Stimulated activated CD4-positive, alpha-beta T cell treated with anti-CD3 and anti-CD28 coated beads, Interleukin-1b, Interleukin-23, amount 100 ng/mL, for 4 hours (primary cell): ENCODE measurements at places on chromosomes 4 and X.

GRCh38 chr4:3485011-3485791 lies 22.1 kb downstream of the DOK7 start:
- DNase-seq = no peak

- DNase-seq = no peak
Measured at GRCh38 chrX:126785539-126785938, 34.0 kb upstream of the PRR32 start.

GRCh38 chr4:173014113-173014558 lies 154.5 kb upstream of the GALNT7 start:
- DNase-seq = no peak

- no peak for DNase-seq
Measured at GRCh38 chr4:121324331-121324730, 56.5 kb downstream of the QRFPR start.

DNA sequence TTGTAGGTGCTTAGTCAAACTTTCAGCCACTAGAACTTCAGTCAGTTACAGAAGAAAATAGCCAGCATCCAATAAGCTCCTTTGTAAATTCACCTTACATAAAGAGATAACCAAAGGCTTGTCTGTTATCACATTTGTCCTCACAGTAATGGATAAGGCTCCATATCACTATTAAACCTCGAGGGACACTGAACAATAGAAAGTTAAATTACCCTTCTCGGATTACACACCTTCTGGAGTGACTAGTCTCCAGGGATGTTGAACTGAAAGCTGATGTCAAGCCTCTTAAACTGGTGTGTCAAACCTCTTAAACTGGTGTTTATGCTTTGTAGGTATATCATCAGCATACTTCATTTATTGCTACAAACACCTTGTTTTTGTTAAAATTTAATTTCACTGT lies 639.0 kb downstream of the CENPC start:
- DNase-seq = no peak

DNA sequence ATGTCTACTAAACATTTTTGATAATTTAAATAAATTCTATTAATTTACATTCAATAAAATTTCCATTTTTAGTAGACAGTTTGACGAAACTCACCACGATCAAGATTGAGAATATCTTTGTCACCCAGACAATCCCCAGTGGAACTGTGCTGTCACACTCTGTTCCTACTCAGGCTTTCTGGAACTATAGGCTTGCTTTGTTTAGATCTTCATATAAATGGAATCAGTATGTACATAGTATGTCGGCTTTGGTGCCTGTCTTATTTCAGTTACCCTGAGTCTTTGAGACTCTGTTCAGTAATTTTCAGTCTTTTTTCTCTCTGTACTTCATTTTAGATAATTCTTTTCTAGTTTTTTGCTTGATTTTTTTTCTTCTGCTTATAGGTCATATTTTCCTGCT lies 163.5 kb upstream of the EMCN start:
- DNase-seq = no peak

DNA sequence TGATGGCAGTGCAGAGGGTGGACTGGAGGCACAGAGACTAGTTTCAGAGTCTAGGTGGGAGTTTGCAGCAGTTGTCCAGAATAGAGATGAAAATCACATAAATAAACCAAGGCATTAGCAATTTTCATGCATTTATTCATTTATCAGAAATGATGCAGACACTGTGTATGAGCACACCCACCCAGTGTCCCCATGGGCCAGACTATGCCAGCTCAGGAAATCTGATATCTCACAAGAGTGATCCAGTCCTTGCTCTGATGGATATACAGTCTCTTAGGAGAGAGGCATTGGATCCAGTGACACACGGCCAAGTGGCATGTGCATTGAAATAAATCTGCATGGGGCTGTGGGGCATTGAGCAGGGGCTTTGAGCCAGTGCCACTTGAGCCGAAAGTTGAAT lies 228.2 kb downstream of the FRMPD4 start:
- no peak for DNase-seq

DNA sequence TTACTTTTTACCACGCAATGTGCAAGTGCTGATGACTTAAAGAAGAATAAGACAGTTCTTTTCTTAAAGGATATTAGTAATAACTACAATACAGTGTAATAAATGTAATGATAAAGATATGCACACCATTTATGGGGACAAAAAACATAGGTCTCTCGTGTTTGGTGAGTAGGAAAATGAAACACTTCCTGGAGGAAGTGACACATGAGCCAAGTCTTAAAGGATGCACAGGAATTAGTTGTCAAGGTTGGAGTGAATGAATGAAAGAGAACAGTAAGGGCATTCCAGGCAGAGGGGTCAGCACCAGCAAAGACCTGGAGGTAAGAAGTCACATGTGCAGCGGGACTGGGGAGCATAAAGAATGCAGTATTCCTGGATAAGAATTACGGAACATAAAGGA lies 112.7 kb downstream of the SH3RF1 start:
- DNase-seq = no peak

- no peak for DNase-seq
Measured at GRCh38 chr4:152719801-152720556, 40.2 kb upstream of the TMEM154 start.

- no peak for DNase-seq
Measured at GRCh38 chrX:69221239-69222102, 56.2 kb upstream of the PJA1 start.

- DNase-seq = no peak
Measured at GRCh38 chrX:29797156-29797555, 418.2 kb upstream of the MAGEB2 start.

GRCh38 chr4:36794716-36795115 lies 449.8 kb upstream of the NWD2 start:
- no peak for DNase-seq

- DNase-seq = no peak
Measured at GRCh38 chr4:83197555-83198235, 83.2 kb upstream of the PLAC8 start.

- DNase-seq = no peak
Measured at GRCh38 chrX:20130357-20130756, 11.3 kb downstream of the EIF1AX start.

DNA sequence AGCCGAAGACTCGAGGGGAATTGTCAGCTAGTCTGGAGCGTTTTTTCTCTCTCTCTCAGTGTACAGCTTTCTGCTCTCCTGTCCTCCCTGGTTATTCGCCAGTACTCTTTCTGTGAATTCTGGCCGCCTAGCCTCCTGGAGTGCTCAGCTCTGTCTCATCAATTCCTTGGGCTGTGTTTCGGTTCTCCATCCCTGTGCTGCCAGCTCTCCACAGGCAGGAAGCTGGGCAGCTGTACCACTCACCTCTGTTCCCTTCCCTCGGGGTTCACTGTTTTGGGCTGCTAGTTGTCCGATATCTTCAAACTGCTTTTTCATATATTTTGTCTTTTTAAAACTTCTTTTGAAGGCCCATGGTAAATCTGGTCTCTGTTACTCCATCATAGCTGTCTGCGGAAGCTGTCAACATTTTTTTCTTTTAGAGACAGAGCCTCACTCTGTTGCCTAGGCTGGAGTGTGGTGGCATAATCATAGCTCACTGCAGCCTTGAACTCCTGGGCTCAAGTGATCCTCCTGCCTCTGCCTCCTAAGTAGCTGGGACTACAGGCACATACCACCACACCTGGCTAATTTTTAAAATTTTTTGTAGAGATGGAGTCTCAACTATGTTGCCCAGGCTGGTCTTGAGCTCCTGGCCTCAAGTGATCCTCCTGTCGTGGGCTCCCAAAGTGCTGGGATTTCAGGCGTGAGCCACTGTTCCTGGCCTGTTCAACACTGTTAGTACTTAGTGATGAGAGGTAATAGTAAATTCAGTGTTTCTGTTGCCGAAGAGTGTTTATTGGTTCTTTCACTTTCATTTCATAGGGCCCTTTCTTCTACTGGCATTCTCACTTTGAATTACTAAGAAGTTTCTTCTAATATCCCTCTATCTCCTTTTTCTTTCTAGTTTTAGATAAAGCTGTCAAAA lies 18.6 kb downstream of the ZCCHC4 start:
- no peak for DNase-seq

GRCh38 chrX:85544609-85545008 lies 165.1 kb upstream of the POF1B start:
- no peak for DNase-seq

GRCh38 chr4:19155568-19155967 lies 1096.1 kb upstream of the SLIT2 start:
- no peak for DNase-seq
